CD8-positive, alpha-beta memory T cell (primary cell): ENCODE measurements at places on chromosomes 1 and 21. TPM values are rescaled to one million over a fixed set of nuclear protein-coding genes. Genes with fewer than 3 reads are reported as not detected.

The FAM151A gene
- not detected for total RNA-seq

DNA sequence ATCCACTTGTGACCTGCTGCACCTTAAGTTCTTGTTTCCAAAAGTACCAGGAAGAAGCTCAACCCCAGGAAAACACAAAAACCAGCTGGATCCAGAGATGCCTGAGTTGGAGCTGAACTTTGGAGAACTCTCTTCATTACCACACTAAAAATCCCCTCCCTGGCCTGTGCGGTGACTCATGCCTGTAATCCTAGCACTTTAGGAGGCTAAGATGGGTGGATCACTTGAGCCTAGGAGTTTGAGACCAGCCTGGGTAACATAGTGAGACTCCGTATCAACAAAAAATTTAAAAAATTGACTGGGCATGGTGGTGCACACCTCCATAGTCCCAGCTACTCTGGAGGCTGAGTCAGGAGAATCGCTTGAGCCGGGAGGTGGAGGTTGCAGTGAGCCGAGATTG lies 6.2 kb downstream of the MAP1LC3C start:
- DNase-seq = no peak

The SMIM34 gene
- total RNA-seq = not detected

GRCh38 chr1:172774561-172774960 lies 115.7 kb downstream of the FASLG start:
- DNase-seq = no peak

DNA sequence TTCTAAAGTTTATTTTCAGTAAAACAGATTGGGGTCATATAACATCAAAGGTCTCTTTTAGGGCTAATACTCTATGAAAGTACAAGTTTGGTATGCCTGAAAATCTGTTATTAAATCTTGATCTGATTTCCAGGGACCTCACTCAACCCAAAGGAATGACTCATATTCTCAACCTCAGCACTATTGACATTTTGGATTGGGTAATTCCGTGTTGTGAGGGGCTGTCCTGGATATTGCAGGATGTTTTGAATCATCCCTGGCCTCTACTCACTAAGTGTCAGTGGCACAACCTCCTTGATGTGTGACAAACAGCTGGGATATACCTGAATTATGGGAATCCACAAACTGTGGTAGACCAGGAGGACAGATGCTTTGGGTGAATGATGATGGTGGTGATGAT lies 51.5 kb upstream of the CYP2J2 start:
- no peak for DNase-seq

DNA sequence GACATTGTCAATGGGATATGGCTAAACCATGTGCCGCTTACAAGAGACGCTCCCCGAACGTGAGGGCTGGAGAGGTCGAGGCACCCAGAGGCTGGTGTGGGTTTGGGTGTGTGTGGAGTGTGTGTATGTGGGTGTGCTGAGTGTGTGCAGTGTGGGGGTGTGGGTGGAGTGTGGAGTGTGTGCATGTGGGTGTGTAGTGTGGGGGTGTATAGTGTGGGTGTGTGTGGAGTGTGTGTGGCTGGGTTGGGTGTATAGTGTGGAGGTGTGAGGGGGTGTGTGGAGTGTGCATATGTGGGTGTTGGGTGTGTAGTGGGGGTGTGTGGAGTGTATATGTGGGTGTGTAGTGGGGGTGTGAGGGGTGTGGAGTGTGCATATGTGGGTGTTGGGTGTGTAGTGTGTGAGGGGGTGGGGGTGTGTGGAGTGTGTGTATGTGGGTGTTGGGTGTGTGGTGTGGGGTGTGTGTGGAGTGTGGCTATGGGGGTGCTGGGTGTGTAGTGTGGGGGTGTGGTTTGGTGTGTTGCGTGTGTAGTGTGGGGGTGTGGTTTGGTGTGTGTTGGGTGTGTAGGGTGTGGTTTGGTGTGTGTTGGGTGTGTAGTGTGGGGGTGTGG lies 42.2 kb downstream of the SLC19A1 start:
- no peak for DNase-seq

- DNase-seq = no peak
Observed at GRCh38 chr1:78561856-78562255, 58.4 kb upstream of the IFI44L start.

DNA sequence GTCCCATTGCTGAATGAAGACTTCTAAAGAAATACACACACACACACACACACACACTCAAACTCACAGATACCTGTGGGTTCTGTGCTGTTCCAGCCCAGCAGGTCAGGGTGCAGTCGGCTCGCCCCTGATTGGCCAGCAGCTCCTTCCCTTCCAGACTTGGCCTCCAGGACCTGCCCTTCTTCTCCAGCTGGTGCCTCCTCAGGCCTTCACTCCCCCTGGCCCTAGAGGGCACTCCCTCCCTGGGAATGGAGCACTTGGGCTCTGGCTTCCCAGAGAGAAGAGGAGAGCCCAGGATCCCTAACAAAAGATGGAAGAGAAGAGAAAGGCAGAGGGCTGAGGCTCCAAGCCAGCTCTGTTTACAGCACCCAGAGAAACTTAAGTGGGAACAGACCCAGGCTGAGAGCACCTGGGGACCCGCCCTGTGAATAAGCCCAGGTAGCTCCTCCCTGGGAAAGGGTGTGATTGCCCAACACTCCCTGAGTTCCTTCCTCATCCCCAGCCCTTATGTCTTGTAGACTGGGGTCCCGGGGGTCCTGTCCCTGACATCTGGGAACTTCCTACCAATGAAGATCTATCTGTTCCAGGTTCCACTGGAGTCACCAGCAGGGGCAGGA lies at the start of gene PGLYRP3:
Gene PGLYRP3 (minus strand): TSS at position 383 of the 617 bp plus-strand sequence. CDS start 2,287 bp downstream, outside the sequence.
- no peak for DNase-seq

DNA sequence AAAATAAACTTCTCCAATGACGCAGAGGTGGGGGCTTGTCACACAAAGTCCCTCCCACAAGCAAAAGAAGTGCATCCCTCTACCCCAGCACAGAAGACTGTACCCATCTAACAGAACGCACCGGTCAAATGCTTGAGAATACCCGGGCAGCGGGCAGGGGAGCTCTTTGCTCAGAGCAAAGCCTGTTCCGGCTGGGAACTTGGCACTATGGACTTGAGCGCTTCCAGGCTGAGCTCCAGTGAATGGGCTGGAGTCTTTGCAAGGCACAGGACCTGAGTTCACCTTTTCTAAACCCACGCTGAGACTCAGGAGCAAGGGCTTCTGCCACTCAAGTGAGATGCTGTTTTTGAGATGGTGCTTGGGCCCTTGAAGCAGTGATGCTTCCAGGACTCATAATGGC lies 20.3 kb downstream of the RHBG start:
- no peak for DNase-seq

- peak; percentile 64 for DNase-seq
Observed at GRCh38 chr1:3775490-3776230, 3.1 kb downstream of the SMIM1 start.

GRCh38 chr1:95095833-95096217 lies 21.3 kb upstream of the TLCD4 start:
- DNase-seq = no peak

DNA sequence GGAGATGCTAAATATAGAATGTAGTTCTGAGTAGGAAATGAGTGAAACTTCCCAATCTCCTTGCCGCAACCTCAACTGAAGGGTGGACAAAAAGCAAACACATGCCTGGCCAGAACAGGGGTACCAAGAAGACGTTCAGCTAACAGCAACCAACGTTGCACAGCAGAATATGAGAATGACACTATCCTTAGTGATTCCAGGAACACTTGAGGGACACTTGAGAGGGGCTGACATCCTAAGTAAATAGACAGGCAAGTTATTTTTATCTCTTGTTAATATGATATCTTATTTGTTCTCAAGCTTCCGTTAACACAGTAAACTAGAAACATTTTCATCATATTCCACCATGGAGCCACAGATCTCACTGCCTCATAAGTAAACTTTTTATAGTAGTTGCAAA lies 908 bp downstream of the KRTAP19-1 start:
- DNase-seq = no peak

- DNase-seq = peak; percentile 66
Observed at GRCh38 chr1:44801491-44802305, 1.5 kb downstream of the PLK3 start.

- no peak for DNase-seq
Observed at GRCh38 chr21:34845521-34846451, 177.0 kb downstream of the CLIC6 start.

The GATAD2B gene
- 71.9 TPM for total RNA-seq

DNA sequence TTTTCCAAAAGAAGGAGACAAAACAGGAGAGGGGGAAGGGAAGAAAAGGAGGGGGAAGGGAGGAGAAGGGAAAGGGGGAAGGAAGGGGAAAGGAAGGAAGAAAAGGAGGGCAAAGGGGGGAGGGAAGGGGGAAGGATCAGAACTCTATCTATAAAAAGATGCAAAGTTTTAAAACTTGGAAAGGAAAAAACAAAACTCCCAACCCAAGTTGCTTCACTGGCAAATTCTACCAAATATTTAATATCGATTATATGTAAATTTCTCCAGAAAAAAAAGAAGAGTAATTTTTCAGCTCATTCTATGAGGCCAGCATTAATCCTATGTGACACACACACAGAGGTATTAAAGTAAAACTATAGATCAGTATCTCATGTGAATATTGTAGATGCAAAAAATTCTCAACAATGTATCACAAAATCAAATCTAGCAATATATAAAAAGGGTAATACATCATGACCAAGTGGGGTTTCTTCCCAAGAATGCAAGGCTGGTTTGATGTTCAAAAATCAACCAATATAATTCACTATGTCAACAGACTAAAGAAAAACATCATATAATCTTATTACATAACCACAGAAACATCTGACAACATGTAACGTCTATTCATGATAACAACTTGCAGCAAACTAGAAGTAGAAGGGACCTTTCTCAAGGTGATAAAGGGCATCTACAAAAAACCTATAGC lies 57.9 kb downstream of the MAN1A2 start:
- no peak for DNase-seq

The S100A10 gene
- total RNA-seq = 263 TPM

DNA sequence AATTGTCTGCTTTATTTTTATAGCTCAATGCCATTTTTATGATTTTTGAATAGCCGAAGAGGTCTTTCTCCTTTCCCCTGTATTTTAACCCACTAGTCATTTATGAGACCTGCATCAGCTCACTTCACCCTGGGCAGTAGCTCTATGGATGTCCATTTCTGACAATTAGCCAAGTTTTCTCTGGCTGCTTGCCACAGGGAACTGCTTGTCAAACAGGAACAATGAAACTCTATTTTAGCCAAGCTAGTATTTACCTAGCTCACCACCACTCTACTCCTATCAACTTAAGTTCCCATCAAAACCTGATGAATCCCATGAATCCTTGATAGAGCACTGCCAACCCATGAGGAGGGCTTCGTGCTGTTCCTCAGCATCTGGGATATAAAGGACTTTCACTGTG lies 406.7 kb downstream of the RWDD3 start:
- DNase-seq = no peak

- no peak for DNase-seq
Observed at GRCh38 chr1:53409695-53410094, 49.5 kb upstream of the DMRTB1 start.

DNA sequence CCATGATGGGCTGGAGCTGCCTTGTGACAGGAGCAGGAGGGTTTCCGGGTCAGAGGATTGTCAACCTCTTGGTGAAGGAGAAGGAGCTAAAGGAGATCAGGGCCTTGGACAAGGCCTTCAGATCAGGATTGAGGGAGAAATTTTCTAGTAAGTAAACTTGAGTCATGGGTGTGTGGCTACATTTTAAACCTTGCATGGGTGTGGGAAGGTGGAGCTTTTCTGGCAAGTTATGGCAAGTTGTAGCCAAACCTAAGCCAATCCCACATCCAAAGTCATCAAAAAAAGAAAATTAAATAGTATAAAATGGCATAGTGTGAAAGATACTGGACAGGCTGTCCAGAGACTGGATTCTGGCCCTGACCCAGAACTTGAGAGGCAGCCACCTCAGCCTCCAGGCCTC lies 39.8 kb upstream of the HSD3B1 start:
- no peak for DNase-seq

DNA sequence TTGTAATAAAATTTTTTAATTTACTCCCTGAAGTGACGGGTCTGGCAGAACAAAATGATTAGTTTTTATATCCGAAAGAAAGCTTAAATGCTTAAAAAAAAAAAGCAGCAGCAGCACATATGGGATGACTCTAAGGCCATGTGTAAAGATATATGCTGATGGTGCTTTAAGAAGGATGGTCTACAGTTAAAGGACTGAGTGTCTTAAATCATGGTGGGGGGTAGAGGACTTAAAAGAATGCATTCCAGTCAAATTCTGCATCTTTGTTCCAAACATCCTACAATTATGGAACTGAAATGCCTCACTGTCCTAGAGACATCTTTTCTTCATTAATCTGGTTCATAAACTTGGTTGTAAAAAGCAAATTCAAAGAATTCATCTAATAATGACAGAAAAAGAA lies 7.0 kb downstream of the KDM5B start:
- no peak for DNase-seq
